ENCODE measurements at places on chromosomes 2 and 18. TPM values are rescaled to one million over a fixed set of nuclear protein-coding genes. Genes with fewer than 3 reads are reported as not detected.

The OTOS gene
- total RNA-seq = not detected

The TET3 gene
- 5.0 TPM for total RNA-seq

The ZFP36L2 gene
- 19.7 TPM for total RNA-seq

The PKDCC gene
- 24.9 TPM for total RNA-seq

The EHD3 gene
- 19.1 TPM for total RNA-seq

DNA sequence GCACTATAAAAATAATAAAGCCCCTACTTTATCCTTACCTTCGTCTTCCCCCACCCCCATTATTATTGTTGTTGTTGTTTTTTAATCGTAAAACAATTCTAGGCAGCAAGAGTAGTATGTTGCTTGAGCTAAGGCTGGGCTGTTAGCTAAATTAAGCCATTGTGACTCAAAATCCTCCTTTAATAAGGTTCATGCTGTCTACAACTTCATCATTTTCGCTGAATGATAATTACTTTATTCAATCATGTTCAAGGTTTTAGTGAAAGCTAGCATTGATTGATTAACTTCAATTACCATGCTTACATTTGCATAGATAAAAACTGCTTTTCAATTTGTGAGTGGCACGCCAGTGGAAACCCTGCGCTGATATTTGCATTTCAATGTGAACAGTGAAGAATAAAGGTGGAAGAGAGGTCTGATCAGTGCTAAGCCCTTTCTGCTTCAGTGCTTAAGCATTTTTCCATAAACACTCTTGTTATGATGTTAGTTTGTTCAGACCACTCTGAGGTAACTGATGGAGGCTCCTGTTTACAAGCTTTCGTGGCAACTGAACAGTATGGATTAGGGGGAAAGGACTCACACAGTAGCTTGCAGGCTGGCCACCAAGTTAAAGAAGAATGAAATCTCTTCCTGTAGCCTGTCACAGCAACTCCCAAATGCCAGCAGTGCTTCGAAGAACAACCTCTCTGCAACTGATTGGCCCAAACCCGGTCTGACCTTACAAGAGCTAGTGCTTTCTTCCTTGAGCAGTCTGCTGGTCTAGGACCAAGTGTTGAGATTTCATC is 156.8 kb downstream of the GPD2 start:
- no peak for DNase-seq
- no peak overlapping the region for H3K27ac ChIP-seq
- H3K4me3 ChIP-seq = no peak overlapping the region
- H3K27me3 ChIP-seq = no peaks in the 10 kb centered on the region

GRCh38 chr2:234373481-234374149 is 123.3 kb downstream of the ARL4C start:
- no peak for DNase-seq
- H3K4me3 ChIP-seq = no peak overlapping the region
- no peaks in the 10 kb centered on the region for H3K4me1 ChIP-seq
- H3K27me3 ChIP-seq = no peaks in the 10 kb centered on the region
- H3K27ac ChIP-seq = no peak overlapping the region

DNA sequence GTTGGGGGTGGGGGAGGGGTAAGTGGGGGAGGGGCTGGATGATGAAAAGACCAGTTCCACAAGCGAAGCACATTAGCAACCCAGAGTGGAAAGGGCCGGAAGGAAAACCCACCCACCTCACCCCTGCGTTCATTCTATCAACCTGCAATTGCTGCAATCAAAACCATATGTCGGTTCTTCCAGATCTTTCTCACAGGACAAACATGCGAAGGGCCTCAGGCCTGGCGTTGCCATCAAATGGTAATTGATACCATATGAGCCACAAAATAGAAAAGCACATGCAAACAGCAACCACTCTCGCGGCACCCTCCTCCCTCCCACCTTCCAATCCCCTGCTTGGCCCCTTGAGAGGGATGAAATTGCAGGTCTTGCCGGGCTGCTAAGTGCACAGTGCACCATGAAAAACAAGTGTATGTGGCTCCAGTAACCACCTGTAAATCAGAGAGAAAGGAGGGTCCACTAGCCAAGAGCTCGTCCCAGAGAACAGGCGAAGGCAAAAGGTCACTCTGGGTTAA is 287.5 kb downstream of the TCF4 start:
- no peak overlapping the region for H3K27ac ChIP-seq
- H3K4me1 ChIP-seq = no peaks in the 10 kb centered on the region
- H3K4me3 ChIP-seq = no peak overlapping the region
- H3K27me3 ChIP-seq = no peaks in the 10 kb centered on the region
- no peak for DNase-seq
- no peaks in the 10 kb centered on the region for H3K36me3 ChIP-seq

- no peak overlapping the region for H3K27ac ChIP-seq
- H3K36me3 ChIP-seq = no peaks in the 10 kb centered on the region
- no peak overlapping the region for H3K4me3 ChIP-seq
Observed at GRCh38 chr2:128605421-128605820, 286.8 kb upstream of the HS6ST1 start.

GRCh38 chr2:48312126-48312525 is 217.8 kb upstream of the STON1 start:
- no peak for DNase-seq
- no peak overlapping the region for H3K27ac ChIP-seq
- no peak overlapping the region for H3K4me3 ChIP-seq

- no peaks in the 10 kb centered on the region for H3K4me1 ChIP-seq
- no peak overlapping the region for H3K27ac ChIP-seq
- no peaks in the 10 kb centered on the region for H3K36me3 ChIP-seq
- H3K27me3 ChIP-seq = no peaks in the 10 kb centered on the region
- H3K4me3 ChIP-seq = no peak overlapping the region
Observed at GRCh38 chr2:43412114-43412753, 183.6 kb downstream of the THADA start.

- H3K4me1 ChIP-seq = peaks cover 10% of the 10 kb centered on the region
- no peak overlapping the region for H3K4me3 ChIP-seq
- no peaks in the 10 kb centered on the region for H3K27me3 ChIP-seq
- H3K36me3 ChIP-seq = no peaks in the 10 kb centered on the region
- DNase-seq = no peak
Observed at GRCh38 chr2:239216614-239217273, 184.1 kb downstream of the HDAC4 start.

DNA sequence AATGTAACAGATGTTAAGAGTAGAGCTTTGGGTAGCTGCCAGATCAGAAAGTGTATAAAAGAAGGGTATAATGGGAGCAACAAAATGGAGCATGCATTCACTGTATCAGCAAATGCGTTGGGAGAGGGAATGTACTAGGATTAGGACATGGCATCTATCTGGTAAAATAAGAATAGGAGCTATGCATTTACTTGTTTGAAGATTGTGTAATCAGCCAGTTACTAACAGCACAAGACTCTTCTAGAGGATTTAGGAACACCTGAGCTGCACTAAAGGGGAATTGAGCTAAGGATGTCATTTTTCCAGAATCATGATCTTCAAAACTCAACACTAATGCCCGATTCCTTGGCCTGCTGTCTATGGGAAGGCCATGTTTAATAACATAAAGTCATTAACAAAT is 394.2 kb upstream of the TNP1 start:
- DNase-seq = no peak
- H3K4me1 ChIP-seq = no peaks in the 10 kb centered on the region
- H3K36me3 ChIP-seq = no peaks in the 10 kb centered on the region
- no peak overlapping the region for H3K27ac ChIP-seq

- H3K4me3 ChIP-seq = no peak overlapping the region
- no peak for DNase-seq
- no peaks in the 10 kb centered on the region for H3K36me3 ChIP-seq
- no peak overlapping the region for H3K27ac ChIP-seq
- H3K27me3 ChIP-seq = no peaks in the 10 kb centered on the region
Observed at GRCh38 chr2:126220331-126220730, 435.6 kb upstream of the GYPC start.

DNA sequence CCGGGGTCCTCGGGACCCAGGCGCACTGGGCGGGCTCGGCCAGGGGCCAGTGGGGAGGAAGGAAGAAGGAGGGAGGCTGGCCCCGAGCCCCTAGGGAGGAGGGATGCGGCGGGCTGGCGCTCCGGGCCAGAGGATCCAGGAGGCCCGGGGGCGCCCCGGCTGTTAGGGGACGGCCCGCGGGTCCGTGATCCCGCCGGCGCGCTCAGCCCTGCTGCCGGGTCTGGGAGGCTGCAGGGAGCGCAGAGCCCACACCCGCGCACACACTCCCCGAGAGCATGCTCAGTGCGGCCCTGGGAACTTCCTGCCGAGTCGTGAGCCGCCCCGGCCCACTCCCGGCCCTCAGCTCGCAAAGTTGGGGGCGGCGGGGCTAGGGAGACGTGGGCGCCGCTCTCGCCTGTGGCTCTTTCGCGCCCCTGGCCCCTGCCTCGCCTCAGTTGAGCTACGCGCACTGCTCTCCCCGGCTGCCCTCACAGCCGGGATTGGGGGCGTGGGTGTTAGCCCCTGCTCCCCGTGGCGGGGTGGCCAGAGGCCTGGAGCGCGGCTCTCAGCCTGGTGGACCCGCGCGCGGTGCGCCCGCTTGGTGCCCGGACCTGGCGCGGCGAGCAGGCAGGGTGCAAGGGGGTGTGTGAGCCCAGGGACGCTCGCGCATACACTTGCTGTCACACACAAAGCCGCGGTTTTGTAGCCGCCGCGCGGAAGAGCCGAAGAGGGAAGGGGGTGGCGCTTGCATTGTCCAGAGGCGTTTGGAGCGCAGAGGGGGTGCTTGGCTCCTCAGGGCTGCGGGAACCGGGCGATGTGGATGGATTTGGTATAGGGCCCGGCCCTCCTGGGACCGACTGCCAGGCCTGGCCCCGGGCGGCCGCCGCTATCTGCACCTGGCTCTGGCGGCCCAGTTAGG is 132.9 kb upstream of the MGAT5 start:
- H3K4me1 ChIP-seq = peaks cover 29% of the 10 kb centered on the region
- H3K4me3 ChIP-seq = peak overlapping the region; percentile 61

DNA sequence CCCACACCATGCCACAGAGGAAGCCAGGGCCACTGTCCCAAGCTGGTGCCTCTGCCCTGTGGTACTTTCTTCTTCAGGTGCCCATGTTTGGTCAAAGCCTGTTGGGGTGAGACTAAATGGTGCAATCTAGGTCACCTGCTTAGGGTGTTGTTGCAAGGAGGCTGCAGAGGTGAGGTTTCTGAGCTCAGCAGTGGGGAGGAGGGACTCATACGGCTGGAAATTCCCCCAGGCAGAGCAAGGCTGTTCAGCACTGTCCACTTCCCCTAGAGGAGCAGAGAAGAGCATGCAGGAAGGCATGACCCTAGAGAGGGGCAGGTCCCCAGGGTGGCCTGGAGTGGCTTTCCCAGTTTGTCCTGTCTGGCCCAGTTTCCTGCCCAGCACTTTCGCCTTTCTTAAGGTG is 211.0 kb downstream of the HAUS1 start:
- DNase-seq = no peak
- no peaks in the 10 kb centered on the region for H3K36me3 ChIP-seq
- H3K27me3 ChIP-seq = no peaks in the 10 kb centered on the region
- H3K27ac ChIP-seq = no peak overlapping the region
- no peaks in the 10 kb centered on the region for H3K4me1 ChIP-seq

GRCh38 chr2:20200697-20201555 is 24.0 kb downstream of the SDC1 start:
- no peaks in the 10 kb centered on the region for H3K27me3 ChIP-seq
- peaks cover 23% of the 10 kb centered on the region for H3K4me1 ChIP-seq
- H3K4me3 ChIP-seq = no peak overlapping the region
- no peak for DNase-seq
- no peaks in the 10 kb centered on the region for H3K36me3 ChIP-seq

DNA sequence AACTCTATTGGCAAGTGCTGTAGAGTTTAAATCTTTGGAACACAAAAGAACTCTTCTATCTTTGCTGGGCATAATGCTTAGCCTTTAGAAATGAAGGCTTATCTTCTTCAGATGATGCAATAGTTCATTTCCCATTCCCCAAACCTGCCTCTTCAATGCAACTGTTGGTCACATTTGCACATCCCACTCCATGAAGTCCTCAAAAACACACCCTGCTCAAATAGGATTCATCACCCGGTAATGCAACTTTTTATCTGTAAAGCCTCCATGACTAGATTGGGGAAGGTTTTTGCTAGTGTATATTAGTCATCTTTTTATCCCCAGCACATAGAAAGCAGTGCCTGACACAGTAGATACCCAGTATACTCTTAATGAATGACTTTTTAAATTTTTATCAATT is 376.4 kb downstream of the RBM43 start:
- H3K4me1 ChIP-seq = no peaks in the 10 kb centered on the region
- H3K4me3 ChIP-seq = no peak overlapping the region
- no peaks in the 10 kb centered on the region for H3K27me3 ChIP-seq
- no peak overlapping the region for H3K27ac ChIP-seq
- no peaks in the 10 kb centered on the region for H3K36me3 ChIP-seq
- no peak for DNase-seq

DNA sequence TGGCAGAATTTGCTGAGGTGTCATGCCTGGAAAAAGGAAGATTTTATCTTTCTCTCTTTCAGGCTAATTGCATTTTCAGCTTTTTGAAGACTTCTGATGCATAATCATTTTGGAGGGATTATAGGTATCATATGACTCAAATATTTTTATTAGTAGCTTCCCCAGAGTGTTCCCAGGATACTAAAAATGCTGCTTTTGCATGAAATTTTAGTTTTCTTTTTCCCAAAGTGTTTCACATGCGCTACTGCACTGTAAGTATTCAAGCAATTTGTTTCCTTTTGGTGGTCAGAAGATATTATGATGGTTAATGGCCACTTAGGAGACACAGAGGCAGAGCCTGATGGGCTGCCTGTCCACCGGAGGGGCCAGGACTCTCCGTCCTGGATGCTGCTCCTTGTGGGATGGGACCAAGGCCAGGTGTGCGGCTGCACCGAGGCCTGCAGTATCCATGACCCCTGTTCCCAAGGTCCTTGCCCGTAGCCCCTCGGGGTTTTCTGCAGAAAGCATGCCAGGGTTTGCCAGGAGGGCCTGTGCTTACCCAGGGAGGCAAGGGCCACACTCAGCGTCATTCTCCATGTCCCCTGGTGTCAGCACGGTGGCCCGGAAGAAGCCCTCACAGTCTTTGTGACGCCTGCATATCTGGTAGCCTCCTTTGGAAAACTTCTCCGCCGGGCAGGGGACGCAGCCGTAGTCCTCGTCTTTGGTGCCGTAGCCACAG is 60.2 kb downstream of the EDAR start:
- no peak overlapping the region for H3K27ac ChIP-seq
- peaks cover 1% of the 10 kb centered on the region for H3K4me1 ChIP-seq

DNA sequence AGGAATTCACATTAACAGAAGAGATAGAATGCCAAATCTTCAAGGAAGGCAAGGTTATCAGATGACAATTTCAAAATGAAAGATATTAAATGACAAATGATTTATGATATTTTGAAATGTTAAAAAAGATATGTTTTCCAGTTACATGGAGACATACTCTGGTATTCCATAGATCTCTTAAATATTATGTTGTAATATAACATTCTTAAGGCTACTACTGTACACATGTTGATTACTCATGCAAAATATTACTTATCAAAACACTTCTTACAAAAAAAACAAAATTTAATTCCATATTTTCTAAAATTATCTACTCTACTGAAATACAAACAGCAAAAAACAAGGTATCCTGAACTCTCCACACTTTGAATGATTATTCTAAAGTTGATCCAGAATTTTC is 22.9 kb downstream of the RTTN start:
- no peaks in the 10 kb centered on the region for H3K27me3 ChIP-seq
- peaks cover 6% of the 10 kb centered on the region for H3K36me3 ChIP-seq
- H3K4me1 ChIP-seq = no peaks in the 10 kb centered on the region
- no peak overlapping the region for H3K4me3 ChIP-seq

- DNase-seq = no peak
- no peaks in the 10 kb centered on the region for H3K27me3 ChIP-seq
- H3K36me3 ChIP-seq = no peaks in the 10 kb centered on the region
- no peak overlapping the region for H3K4me3 ChIP-seq
- no peak overlapping the region for H3K27ac ChIP-seq
Observed at GRCh38 chr2:148979919-148980277, 58.6 kb upstream of the LYPD6B start.

Measured in liver (tissue), 10 donors.